DMS79 treated with DMSO at 0.1 percent for 48 hours (cell line): ENCODE measurements at places on chromosomes 1 and 21.

- DNase-seq = peak; percentile 36
These were observed at the start of gene SGIP1 for GRCh38 chr1:66533804-66534740. TSS of gene SGIP1 (plus strand) at chr1:66534153. CDS start at chr1:66534359, 206 bp downstream.

DNA sequence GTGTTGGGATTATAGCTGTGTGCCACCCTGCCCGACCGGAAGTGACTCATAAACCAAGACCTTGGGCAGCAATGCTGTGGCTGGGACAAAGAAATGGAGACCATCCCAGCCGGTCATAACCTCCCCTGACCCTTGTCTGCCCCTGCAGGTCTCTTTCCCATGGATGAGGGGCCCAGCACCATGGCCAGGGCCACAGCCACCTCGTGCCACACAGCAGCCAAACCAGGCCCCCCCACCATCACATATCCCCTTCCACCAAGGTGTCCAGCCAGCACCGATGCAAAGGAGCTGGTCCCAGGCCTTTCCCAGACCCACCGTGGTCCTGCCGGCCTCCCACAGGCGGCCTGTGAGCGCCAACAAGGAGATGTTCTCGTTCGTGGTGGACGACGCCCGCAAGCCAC, 42.2 kb downstream of the FHAD1 start:
- DNase-seq = no peak

GRCh38 chr1:203473781-203474305, 1.8 kb upstream of the PRELP start:
- no peak for DNase-seq

DNA sequence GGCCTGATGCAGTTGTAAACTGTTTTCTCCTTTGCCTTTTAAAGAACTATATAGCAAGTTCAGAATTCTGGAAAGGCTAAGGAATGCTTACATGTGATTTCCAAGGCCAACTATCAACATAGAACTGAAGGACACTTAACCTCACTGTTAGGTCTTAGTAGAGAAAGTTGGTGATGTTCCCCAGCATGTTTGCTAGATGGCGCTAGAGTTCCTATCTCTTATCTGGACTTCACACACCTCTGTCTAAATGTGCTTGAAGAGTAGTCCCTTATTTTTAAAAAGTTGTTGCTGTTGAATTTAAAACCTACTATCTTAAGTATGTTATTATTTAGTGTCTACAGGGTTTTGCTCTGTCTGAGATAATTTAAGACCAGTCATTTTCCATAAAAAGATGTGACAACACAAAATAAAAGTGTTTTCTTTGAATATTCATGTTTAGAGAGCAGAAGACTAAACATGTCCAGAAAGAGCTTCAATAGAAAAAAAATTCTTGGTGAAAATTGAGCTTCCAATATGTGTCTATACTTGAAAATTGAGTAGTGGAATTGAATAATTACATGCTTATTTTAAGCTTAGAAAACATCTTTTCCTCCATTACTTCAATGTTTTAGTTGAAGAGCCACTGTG, 237.3 kb downstream of the S1PR1 start:
- no peak for DNase-seq

- no peak for DNase-seq
These were observed 19.8 kb upstream of the LUZP1 start for GRCh38 chr1:23188434-23188884.

GRCh38 chr1:222749927-222750326, 12.9 kb downstream of the FAM177B start:
- peak; percentile 23 for DNase-seq

GRCh38 chr1:235898126-235898525, 31.4 kb upstream of the LYST start:
- no peak for DNase-seq

GRCh38 chr1:116449578-116449977, 76.5 kb downstream of the ATP1A1 start:
- no peak for DNase-seq

- DNase-seq = no peak
These were observed 5.2 kb upstream of the GPR161 start for GRCh38 chr1:168141871-168142385.

GRCh38 chr1:117596023-117596720, 9.7 kb upstream of the TENT5C start:
- DNase-seq = no peak

GRCh38 chr1:203034422-203035110, 8.3 kb downstream of the PPFIA4 start:
- DNase-seq = no peak

- DNase-seq = no peak
These were observed 105.8 kb downstream of the SMYD2 start for GRCh38 chr1:214386747-214387146.

GRCh38 chr21:27759091-27759659, 792.3 kb upstream of the ADAMTS5 start:
- DNase-seq = no peak

DNA sequence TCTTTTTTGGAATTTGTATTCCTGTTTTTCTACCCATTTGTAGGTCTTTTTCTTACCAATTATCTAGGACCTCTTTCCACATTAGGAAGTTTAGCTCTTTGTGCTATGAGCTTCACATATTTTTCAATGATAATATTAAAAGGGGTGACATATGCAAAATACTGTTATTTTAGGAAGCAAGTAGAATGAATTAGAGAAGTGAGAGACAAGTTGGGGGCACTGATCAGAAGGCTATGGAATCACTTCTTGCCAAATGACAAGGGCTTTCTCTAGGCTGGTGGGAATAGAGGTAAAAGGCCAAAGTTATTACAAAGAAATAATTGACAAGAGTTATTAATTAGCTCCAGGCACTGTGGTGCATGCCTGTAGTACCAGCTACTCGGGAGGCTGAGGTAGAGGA, 4.3 kb upstream of the BCAR3 start:
- no peak for DNase-seq

DNA sequence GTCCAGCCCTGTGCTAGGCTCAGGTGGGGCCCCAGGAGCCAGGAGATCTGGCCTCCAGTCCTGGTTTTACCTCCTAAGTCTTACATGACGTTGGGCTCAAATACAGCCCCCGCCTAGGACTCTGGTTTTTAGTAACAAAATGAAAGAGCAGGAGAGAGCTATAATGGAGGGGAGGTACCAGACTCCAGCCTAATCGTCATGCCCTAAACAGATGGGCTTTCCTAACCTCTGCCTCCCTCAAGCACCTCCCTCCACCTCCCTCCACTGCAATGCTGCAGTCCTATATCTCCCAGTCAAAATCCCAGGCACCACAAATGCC, 28.6 kb downstream of the TTC39A start:
- no peak for DNase-seq

GRCh38 chr1:201404055-201404454, 4.9 kb upstream of the LAD1 start:
- no peak for DNase-seq

DNA sequence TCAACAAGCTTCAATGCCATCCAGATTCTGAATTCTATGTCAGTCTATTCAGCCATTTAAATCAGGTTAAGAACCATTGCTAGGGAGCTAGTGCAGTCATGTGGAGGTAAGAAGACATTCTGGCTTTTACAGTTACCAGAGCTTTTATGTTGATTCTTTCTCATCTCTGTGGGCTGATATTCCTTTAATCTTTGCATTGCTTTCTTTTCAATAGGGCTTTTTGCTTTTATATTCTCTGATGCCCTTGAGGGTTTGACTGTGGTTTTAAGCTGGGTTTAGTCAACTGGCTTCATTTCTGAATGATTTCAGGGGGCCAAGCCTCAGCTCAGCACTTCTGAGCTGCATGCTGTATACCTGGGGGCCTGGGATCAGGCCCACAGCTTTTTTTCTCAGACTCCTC, 51.0 kb upstream of the GORAB start:
- no peak for DNase-seq

DNA sequence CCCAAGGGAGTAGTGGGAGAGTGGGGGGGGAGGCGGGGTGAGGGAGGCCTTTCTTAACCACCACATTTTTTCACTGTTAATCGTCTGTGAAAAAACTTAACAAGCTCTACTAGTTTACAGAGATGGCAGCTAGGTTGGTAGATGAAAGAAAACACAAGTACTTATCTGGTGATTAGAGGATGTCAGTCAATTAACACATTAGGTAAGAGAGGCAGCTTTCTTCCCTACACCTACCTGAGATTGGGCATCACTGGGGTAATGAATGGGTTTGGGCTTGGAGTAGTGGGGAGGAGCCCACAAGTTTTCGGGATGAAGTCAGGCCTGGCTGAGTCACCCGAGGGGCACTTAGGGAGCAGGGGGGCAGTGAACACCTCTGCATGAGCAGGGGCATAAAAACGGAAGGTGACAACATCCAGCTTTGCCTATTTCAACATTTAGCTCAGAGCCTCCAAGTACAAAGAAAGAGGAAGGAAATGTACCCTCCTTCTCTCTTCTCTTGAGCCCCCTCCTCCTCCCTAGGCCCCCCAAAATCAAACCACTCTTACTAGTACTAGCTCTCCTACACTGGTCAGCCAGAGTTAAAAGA, 2.5 kb downstream of the LBR start:
- no peak for DNase-seq

GRCh38 chr1:210232511-210233215, at the start of gene SERTAD4:
TSS of gene SERTAD4 (plus strand) at chr1:210232796. CDS start at chr1:210237961, 5,165 bp downstream.
- DNase-seq = peak; percentile 64

DNA sequence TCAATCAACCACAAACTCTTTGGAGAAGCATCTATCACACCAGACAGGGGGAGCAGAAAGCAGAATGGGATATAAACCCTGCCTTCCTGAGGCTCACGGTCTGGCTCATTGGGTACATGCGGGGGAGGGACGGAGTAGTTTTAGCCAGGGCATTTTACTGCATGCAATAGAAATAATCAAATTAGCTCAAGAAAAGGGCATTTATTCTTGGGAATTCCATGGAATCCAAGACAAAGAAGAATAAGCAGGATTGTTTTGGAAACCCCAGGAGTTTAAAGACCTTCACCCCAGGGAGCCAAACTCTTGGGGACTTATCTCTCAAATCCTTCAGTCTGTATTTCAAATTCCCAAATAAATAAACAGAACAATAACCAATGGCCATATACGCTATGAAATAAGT, 5.2 kb upstream of the KAZN start:
- DNase-seq = no peak

- DNase-seq = no peak
These were observed 123.9 kb downstream of the PRDM2 start for GRCh38 chr1:13823936-13824335.

- no peak for DNase-seq
These were observed 30.3 kb downstream of the CD48 start for GRCh38 chr1:160681066-160681890.

GRCh38 chr1:54397090-54397591, 9.1 kb downstream of the SSBP3 start:
- peak; percentile 29 for DNase-seq

- DNase-seq = no peak
These were observed 39.6 kb upstream of the VN1R5 start for GRCh38 chr1:247216261-247216660.

GRCh38 chr1:53340660-53341520, 13.0 kb upstream of the LRP8 start:
- no peak for DNase-seq

GRCh38 chr1:196877964-196878363, 9.9 kb upstream of the CFHR4 start:
- DNase-seq = no peak

GRCh38 chr1:153032677-153033308, 1.8 kb downstream of the SPRR1B start:
- DNase-seq = peak; percentile 30

- DNase-seq = no peak
These were observed 265.9 kb downstream of the SEC16B start for GRCh38 chr1:177703888-177704446.

GRCh38 chr1:226662642-226663326, 76.3 kb downstream of the ITPKB start:
- DNase-seq = no peak

- no peak for DNase-seq
These were observed 13.4 kb upstream of the CFH start for GRCh38 chr1:196638466-196638865.

DNA sequence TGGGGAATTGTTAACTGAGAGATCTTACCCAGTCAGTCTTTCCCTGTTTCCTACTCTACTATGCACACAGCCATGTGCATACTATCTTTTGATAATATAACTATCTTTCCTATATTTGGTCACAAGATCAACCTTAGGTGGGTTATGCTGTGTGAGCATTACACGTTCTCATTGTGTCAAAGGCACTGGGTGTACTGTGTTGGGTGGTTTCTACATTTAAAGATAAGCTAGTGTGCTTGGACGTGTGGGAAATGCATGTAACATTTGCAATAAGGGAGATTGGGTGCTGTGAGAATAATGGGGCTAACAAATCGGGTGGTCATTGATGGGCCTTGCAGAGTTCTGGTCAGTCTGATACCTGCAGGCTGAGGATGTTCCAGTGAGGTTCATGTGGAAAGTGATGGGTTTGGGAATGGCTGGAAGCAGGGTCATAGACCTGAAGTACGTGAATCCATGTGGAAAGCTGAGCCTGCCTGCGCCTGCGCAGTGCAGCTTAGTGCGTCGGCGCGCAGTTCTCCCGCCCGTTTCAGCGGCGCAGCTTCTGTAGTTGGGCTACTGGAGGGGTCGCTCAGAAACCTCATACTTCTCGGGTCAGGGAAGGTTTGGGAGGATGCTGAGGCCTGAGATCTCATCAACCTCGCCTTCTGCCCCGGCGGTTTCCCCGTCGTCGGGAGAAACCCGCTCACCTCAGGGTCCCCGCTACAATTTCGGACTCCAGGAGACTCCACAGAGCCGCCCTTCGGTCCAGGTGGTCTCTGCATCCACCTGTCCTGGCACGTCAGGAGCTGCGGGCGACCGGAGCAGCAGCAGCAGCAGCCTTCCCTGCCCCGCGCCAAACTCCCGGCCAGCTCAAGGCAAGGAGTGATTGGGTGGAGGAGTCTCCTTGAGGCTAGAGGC, at the start of gene MSH4:
Gene MSH4, plus strand, starts transcription at position 507 of the 897 bp plus-strand sequence. Its CDS starts 104 bp downstream, at position 611.
- no peak for DNase-seq

DNA sequence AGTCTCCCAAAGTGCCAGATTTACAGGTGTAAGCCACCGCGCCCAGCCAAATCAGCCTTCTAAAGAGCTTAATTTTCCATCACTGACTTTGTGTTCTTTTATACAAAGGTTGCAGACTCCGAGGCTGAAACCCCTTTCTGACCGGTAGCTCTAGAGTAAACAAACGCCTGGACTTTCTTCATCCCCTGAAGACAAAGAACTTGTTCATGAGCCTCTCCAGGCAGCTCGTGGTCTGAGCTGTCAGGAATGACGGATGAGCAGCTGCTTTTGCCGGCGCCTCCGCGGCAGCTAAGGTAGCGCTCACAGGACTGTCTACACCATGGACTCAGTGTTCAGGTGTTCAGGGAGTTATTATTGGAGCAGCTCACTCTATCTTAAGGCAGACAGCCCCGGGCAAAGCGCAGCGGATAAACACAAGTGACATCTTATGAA, 128.5 kb upstream of the ERRFI1 start:
- peak; percentile 25 for DNase-seq

- no peak for DNase-seq
These were observed 50.8 kb downstream of the CRP start for GRCh38 chr1:159663552-159663951.

DNA sequence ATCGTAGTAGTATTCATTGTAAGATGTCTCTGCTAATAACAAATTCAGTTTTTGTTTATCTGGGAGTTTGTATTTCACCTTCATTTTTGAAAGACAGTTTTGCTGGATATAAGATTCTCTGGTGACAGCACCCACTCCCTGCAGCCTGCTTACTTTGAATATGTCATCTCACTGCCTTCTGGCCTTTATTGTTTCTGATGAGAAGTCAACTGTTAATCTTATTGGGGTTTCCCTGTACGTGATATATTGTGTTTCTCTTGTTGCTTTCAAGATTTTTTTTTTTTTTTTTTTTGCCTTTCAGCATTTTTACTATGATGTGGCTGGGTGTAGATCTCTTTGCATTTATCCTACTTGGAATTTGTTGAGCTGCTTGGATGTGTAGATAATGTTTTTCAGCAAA, 29.3 kb downstream of the MTF2 start:
- DNase-seq = no peak
